Adipocyte (in vitro differentiated cells): ENCODE measurements at places on chromosomes 12 and 14.
A peak's percentile ranks its signal among the peaks of the same experiment; 100 is the strongest.

- DNase-seq = no peak
These were observed 25.8 kb downstream of the SLC39A9 start for GRCh38 chr14:69424149-69424923.

DNA sequence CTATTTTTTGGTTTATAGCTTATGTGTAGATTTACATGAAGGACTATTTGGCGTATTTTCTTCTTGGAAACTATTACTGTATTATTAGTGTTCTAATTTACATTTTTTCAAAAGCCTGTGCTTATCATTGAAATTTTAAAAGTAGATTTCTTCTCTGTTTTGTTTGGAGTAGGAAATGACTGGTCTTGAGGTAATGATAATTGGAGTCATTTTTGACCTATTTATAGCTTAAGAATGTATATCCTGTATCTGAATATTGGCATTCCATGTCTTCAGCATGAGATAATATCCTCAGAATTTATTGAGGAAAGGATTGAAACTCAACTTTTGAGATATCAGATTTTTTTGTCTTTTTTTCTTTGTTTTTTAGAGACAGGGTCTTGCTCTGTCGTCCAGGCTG is 193.4 kb downstream of the ERC1 start:
- no peak for DNase-seq

- no peak for DNase-seq
These were observed 19.1 kb upstream of the TBX3 start for GRCh38 chr12:114703060-114703493.

DNA sequence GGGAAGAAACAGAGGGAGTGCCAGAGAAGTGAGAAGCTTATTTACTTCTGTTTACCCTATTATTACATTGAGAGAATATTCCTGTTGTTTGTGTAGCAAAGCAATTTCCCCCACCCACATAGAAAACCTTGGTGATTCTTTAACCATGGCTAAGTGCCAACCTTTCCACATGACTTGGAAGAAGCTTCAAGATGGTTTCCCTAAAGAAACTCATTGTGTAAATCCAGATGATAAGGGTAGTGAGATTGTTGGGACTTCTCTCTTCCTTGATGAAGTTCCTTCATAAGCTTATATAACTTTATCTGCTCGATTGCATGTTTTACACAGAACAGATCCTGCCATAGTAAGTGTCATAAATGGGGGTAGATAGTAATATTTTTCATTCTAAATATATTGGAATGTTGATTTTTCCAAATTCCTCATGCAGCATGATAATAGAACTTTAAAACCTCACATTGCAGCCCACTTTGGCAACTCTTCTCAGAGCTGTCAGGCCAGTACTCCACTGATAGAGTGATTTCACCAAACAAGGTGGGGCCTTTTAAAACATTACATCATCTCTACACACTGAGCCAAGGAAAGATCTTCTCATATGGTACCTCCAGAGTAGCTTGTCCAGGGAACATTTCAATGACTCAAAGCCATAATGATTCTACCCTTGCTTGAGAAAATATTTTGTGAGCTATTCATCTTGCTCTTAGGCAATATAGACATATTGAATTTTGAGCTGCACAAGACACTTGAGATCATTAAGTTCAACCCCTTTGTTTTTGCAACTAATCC is 47.8 kb upstream of the KIF21A start:
- peak; percentile 45 for DNase-seq

- no peak for DNase-seq
These were observed 375.5 kb downstream of the RAD51B start for GRCh38 chr14:68195126-68195525.

GRCh38 chr12:41683513-41684240 is 461.0 kb downstream of the GXYLT1 start:
- DNase-seq = no peak

- no peak for DNase-seq
These were observed 21.0 kb upstream of the FAIM2 start for GRCh38 chr12:49924628-49925246.

DNA sequence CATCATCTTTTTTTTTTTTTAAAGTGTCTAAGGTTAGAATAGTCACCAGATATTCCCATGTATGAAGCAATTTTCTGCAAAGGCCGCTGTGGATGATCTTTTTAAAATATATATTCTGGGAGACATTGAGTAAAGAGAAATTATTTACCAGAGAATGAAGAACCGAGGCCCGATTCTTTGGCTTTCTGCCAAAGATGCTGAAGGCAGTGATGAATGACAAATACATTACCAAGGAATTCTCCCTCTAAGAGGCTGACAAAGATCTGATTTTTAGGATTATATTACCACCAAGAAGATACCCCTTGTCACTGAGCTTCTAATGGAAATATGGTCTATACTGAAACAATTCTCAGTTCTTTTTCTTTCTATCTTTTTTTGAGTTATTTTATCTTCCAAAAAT is 336.8 kb downstream of the NAV3 start:
- no peak for DNase-seq
